Activated naive CD4-positive, alpha-beta T cell treated with anti-CD3 and anti-CD28 coated beads, Interleukin-2, amount 50 U/mL, for 16 hours (primary cell): ENCODE measurements at places on chromosomes 16 and 17.

DNA sequence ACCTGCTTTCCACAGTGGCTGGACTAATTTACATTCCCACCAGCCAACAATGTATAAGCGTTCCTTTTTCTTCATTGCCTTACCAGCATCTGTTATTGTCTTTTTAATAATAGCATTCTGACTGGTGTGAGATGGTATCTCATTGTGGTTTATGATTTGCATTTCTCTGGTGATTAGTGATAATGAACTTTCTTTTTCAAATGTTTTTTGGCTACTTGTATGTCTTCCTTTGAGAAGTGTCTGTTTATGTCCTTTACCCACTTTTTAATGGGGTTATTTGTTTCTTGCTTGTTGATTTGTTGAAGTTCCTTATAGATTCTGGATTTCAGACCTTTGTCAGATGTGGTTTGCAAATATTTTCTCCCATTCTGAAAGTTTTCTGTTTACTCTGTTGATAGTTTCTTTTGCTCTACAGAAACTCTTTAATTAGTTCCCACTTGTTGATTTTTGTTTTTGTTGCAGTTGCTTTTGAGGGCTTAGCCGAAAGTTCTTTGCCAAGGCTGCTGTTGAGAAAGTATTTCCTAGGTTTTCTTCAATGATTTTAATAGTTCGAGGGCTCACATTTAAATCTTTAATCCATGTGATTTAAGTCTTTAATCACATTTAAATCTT is 26.8 kb downstream of the ITGAM start:
- no peak for DNase-seq

DNA sequence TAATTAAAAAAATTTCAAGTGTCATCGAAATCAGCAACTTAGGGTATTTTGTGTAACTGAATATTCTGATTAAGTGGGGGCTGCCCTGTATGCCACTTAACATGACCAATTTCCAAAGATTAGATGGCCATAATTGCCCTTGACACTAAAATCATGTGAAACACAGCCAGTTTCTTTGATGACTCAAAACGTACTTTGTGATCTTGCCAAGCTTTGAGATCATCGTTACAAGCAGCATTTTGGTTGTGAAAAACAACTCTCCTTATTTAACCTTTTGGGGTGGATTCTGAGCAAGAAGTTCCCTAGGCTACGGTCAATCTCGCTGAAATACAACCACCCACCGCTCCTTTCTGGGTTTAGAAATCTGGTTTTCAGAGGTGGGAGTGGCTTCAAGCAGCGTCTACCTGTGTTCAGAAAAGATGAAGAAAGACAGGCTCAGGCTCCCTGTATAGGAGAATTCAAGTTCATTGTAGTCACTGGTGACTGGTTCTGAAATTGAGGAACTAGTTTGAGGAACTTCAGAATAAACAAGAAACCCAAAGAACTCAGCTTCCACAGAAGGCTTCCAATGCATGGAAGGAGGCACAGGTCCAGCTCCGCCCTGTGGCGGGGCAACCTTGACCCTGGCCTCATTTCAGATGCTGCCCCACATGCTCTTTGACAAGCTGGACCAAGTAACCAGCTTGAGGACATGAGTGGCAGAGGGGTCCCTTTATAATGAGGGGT is 9.4 kb downstream of the MAP3K14 start:
- peak; percentile 54 for DNase-seq

DNA sequence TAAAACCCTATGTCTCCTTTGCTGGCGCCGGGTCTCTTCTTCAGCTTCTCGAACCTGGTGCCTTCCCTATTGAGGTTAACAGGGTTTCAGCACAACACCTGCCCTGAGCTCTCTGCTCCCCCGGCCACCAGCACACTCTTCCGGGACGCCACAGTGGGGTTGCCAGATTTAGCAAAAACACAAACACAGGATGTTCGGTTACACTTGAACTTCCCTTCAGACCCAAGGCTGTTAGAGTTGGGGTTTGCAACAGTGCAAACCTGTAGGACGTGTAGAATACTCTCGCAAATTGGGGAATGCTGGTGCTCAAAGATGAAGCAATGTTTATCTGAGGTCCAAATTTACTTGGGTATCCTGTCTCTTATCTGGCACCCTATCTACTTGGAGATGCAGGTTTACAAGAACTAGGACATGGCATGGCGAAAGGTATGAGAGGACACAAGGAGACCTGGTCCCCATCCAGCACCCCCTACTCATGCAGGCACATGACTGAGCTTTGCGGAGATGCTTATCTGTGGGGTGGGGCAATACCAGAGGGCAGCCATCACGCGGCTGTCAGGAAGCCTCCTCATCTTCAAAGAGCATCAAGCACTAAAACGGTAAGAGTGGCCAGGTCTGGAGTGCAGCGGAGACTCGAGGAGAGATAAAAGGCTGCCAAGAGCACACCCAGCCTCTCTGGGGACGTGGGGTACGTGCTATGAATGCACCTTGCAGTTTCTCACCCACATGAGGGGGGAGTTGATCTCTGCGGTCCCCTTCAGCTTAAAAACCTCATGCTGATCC is 52.8 kb downstream of the SDK2 start:
- peak; percentile 19 for DNase-seq

- DNase-seq, result no peak
Observed at GRCh38 chr16:85270374-85270773, 158.1 kb upstream of the CIBAR2 start.

- DNase-seq, result no peak
Observed at GRCh38 chr16:82177555-82177954, 7.5 kb upstream of the MPHOSPH6 start.

DNA sequence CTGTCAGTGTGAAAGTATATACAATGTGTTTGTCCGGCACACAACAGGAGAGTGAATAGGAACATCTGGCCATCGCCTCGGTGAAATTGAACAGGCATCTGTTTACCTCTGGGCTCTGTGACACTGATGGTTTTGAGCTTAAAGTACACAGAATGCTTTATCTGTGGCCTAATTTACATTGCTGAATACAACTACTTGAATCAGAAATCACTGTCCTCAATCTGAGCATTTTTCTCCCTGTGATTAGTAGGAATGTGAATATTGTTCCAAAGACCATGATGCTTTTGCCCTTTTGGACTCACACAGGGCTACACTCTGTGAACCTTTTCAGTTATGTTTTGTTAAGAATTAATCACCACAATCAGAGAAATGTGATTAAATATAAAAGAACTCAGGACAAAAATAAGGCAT is 323.0 kb upstream of the TBX2 start:
- DNase-seq, result no peak

DNA sequence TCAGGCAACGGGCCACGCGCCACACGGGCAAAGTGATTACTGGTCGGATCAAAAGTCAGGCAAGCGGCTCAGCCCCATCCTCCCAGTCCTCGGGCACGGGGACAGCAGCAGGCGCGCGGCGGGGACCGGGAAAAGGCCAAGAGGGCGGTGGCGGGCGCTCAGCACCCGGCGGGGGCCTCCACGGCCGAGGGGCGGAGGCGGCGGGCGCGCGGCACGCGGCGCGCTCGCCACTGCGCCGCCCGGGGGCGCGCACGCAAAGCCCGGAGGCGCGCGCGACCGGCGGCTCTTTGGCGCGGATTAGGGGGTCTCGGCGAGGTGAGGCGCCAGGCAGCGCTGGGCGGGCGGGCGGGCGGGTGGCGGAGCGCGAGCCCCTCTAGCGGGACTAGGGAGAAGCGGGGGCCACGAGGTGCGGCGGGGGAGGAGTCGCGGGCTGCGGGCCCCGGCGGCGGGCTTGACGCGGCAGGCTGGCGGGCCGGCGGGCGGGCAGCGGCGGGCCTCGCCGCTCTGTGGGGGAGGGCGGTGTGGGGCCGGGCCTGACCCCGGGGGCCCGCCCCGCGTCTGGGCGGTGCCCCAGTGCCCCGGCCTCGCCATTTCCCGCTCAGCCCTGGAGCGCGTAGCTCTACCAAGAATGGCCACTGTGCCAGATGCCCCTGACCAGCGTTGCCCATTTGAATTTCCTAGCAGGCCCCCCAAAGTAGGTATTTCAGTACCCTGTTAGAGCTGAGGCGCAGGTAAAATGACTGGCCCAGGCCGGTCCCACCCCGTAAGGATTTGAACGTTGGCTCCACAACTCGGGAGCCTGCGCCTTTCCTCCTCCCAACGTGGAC is at the start of the genes ACACA and TADA2A:
Gene ACACA, minus strand, starts transcription at position 202 of the 827 bp plus-strand sequence. CDS start 537 bp downstream, outside the sequence.
Gene TADA2A, plus strand, starts transcription at position 252 of the 827 bp plus-strand sequence. CDS start 4,480 bp downstream, outside the sequence.
- peak; percentile 79 for DNase-seq

DNA sequence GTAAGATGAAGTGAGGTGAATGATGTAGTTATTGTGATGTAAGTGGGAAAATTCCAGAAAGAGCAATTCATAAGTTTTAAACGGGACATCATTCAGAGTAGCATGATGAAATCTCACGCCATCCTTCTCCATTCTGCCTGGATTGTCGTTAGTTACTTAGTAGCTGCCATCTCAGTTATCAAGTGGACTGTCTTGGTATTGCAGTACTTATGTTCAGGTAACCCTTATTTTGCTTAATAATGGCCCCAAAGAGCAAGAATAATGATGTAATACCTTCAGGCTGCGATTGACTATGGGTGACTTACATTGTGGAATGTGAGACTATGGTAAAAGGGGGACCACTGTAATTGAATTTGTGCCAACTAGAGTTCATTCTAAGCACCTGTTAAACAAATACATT is 234.1 kb upstream of the TOM1L1 start:
- DNase-seq, result no peak

DNA sequence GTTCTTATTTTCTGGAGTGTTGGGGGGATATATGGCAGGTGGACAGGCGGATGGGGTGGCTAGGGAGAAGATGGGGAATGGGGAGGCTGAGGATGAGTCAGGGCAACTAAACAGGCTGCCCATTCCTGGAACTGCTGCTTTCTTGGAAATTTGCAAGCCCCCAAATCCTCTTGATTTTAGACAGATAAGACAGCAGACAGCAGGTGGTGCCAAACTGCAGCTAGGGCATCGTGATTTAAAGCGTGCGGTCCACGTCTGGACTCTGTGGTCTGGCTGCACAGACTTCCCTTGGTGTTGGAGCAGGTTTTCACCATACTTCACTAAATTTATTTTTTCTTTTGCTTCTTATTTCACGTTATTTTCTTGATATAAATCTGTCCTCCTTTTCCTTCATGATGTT is 10.9 kb upstream of the KRT24 start:
- DNase-seq, result no peak

GRCh38 chr16:11689031-11689840 is 21.0 kb downstream of the SNN start:
- no peak for DNase-seq
